ENCODE measurements at places on chromosomes 7 and 10.

DNA sequence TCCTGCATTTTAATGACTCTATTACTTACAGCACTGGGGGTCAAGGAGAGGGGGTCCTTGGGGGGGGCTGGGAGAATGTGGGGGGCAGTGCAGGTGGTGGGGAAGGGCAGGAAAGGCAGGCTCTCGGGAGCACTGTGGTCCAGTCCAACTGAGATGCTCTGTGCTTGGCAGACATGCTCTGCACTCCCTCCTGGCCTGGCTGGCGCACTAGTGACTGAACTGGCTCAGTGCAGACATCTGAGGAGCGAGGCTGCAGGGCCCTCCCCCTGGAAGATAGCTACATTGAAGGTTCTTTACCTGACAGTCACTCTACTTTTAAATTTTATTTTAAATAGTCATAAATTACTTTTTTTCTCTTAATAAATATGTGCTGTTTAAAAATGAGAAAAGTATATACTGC, 105.7 kb downstream of the NEURL1 start:
- no peak for DNase-seq

- DNase-seq, result no peak
Measured at GRCh38 chr10:84987039-84987438, 658.6 kb downstream of the CCSER2 start.

- DNase-seq, result no peak
Measured at GRCh38 chr10:21097926-21098355, 200.8 kb upstream of the NEBL start.

- no peak for DNase-seq
Measured at GRCh38 chr7:108101759-108102158, 28.4 kb downstream of the LAMB4 start.

- DNase-seq, result no peak
Measured at GRCh38 chr10:30979956-30980355, 51.7 kb downstream of the ZNF438 start.

DNA sequence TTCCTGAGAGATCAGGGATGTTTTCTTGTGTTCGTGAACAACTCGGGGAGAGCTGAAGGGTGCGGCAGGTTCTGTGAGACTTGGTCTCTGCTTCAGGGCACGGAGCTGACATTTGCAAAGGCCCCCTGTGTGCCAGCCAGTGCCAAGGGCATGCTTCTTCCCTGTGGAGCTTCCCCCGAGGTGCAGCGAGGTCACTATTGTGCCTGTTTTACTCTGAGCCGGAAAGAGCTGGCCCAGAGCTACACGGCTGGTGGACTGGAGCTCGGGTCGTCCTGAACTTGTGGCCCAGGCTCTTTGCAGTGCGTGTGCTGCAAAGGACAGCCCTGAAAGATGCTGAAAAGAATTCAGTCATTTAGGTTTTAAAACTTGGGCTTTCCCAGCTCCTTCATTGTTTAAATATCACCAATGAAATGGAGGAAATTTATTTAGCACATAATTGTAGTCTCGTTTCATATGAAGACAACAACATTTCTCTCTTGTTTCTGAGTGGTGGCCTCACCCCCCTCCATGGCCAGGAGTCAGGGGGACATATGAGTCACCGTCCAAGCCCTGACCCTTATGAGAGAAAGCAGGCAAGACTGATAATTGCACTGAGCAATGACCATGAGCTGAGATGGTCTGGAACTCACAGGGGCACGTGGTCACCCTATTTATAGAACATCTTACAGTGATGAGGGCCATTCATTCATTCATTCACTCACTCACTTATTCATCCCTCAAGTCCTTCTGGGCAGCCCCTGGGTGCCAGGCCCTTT, 102.6 kb downstream of the PTPRE start:
- DNase-seq, result no peak

GRCh38 chr7:135661311-135662122, 797 bp upstream of the STMP1 start:
- no peak for DNase-seq

DNA sequence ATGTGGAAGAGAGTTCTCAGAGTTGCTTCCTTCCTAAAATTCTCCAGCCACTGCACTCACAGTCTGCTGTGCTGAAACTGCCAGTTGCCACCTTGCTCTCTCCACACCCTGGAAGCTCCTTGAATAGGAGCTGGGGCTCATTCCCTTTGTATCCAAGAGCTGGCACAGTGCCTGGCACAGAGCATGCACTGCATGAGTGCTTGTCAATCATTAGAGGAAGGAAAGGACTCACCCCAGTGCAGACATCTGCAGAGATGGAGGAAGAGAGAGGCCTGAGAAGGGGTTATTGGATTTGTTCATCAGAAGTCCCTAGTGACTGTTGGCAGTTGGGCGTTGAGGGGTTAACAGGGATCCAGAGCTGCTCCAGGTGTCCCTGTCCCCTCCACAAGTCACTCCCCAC, 41.7 kb upstream of the DUSP5 start:
- no peak for DNase-seq

DNA sequence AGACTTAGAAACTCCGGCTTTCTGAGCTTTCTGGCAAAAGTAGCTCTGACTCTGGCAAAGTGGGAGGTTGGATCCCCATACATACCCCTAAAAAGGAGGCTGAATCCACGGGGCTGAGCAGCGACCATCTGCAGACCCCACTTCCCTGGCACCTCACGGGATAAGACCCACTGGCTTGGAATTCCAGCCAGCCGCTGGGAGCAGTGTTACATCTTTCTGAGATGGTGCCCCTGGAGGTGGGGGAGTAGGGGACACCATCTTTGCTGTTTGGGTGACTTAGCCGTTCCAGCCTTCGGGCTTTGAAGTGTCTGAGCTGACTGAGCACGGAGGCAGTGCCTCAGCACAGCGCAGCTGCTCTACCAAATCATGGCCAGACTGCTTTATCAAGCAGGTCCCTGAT, 45.0 kb upstream of the GRM3 start:
- DNase-seq, result no peak

DNA sequence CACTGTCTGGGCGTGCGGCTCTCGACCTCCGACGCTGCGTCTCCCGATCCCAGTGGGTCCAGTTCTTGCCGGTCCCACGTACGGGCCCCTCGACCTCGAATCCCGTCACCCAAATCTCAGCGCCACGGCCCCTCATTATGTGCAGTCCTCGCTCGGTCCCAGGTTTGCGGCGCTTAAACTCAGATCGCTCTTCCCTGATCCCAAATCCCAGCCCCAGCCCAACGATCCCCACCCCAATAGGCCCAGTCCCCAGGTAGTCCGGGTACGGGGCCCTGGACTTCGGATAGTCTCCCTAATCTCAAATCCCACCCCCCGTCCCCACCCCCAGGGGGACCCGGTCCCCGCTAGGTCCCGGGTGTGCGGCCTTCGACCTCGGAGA, 666 bp downstream of the HNRNPF start:
- DNase-seq, result no peak

DNA sequence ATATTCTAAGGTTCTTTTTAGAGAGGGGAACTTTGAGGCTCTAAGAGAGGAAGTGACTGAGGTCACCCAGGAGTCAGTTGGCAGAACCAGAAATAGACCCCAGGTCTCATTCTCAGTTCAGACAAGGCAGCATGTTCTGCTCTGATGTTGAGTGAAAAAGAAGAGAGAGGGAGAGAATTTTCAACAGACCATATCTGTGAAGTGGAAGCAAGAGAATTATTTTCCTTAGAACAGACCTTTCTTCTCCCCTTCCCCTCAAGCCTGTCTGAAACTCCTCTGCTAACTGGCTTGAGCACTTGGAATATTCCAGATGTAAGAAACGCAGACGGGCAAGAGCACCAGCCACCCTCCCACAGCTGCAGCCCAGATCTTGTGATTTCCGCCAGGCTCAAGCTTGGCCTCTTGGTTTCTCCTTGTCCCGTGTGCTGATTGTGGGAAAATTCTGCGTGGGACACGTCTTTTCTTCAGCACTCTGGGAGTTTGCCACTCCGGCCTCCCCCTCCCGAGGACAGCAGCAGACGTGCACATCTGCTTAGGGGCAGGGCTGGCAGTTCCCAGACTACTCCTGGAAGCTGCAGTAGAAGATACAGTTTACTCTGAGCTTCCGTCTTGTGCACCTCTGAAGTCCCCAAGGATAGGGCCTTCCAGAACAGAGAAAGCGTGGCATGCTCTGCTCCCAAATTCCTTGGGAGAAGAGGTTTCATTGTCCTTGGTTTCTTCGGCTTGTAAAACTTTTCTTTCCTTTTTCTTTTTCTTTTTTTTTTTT, 22.7 kb upstream of the IKZF1 start:
- DNase-seq, result no peak

DNA sequence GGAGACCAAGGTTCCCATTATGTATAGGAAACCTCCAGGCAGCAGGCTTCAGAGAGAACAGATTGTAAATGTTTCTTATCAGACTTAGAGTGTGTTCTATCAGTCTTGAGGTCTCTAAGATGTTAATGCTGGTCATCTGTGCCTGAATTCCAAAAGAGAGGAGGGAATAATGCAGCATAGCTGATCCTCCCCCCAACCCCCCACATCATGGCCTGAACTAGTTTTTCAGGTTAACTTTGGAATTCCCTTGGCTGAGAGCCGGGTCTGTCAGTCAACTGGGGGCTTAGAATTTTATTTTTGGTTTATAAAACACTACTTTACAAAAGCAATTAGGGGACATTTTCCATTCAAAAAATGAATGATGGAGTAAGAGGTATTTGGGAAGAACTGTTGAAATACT, 184.3 kb downstream of the NEBL start:
- no peak for DNase-seq

- no peak for DNase-seq
Measured at GRCh38 chr7:116798232-116798631, 64.2 kb upstream of the CAPZA2 start.

GRCh38 chr7:23712368-23713284, 2.6 kb downstream of the STK31 start:
- no peak for DNase-seq

GRCh38 chr10:79929409-79929904, 19.4 kb downstream of the SFTPD start:
- DNase-seq, result peak; percentile 67

DNA sequence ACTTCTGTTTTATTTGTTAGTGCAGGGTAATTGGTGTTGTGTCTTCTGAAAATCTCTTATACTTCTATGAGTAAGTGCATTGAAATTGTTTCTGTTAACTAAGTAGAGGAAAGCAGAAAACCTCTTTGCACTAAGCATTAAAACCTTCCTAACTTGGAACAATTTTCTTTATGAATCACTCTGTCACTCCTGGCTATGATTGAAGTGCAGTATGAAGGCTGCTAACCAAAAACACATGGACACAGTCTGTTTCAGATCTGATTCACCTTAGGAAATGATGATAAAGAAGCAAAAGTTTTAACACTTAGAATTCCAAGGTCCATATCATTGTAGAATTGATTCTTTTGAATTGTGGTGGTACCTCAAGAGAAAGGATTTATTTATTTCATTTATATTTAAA, 41.9 kb downstream of the MET start:
- DNase-seq, result no peak

DNA sequence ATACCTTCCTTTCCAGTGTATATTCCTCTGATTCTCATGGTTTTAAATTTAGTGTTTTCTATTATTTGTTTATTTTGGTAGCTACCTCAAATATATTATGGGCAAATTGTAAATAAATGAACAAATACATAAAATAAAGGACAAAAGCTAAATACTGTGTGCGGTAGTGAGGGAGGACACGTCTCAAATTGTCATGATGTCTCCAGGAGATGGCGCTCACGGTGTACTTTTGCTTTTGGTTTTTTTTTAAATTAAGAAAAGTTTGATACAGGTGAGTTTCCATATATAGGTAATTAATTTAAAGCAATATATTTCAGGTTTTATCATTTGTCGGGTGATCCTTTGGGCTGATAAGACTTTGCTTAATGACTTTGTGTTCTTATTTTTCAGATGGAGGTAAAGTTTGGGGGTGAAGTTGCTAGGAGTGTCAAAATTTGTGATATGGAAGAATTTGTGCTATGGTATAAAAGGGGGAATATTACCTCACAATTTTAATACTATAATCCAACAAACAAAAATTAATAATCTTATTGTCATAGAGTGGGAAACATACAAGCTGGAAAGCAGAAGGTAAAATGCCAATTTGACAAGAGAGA, 68.4 kb upstream of the TMEM229A start:
- DNase-seq, result no peak

DNA sequence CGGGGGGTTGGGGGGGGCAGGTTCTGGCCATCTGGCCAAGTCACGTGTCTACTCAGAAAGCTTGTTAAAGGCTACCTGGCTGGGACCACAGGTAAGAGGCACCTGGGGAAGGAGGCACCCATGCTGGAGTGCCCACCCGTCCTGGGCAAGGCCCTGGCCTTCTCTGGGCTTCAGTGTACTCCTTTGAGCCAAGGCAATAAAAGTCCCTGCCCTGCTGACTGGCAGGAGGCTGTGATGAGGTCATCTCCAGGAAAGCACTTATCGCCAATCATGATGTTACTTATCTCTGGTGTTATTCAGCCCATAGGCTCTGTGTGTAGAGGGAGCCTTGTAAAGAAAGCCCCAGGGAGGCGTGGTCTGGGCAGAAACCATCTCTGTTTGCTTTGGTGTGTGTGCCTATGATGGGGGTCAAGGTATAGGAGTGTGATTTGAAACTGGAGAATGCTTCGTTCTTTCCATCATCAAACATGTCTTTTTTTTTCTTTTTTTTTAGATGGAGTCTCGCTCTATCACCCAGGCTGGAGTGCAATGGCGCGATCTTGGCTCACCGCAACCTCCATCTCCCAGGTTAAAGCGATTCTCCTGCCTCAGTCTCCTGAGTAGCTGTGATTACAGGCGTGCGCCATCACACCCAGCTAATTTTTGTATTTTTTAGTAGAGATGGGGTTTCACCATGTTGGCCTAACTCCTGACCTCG, 2.5 kb upstream of the CLDN4 start:
- no peak for DNase-seq

DNA sequence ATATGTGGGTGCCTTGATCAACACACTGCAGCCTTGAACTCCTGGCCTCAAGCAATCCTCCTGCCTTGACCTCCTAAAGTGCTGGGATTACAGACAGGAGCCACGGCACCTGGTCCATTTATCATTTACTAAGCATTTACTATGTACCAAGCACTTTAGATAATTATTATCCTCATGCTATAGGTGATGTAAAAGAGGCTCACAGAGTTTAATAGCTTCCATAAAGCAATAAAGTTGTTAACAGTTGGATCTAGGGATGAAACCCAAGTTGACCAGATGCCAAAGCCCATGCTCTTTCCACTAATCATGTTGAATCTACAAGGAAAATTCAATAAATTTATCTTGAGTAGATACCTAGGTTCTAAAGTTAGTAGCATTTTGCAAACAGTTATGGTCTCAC, 5.0 kb downstream of the NAPEPLD start:
- no peak for DNase-seq
